ENCODE measurements at places on chromosomes 7 and 10.

- no peak for DNase-seq
Observed at GRCh38 chr10:22341190-22341925, 3.9 kb upstream of the SPAG6 start.

- no peak for DNase-seq
Observed at GRCh38 chr7:41630741-41631140, 72.1 kb downstream of the INHBA start.

GRCh38 chr7:37234928-37235327, 213.7 kb downstream of the ELMO1 start:
- DNase-seq = peak; percentile 32

- DNase-seq = no peak
Observed at GRCh38 chr10:104601166-104601565, 39.9 kb upstream of the SORCS3 start.

DNA sequence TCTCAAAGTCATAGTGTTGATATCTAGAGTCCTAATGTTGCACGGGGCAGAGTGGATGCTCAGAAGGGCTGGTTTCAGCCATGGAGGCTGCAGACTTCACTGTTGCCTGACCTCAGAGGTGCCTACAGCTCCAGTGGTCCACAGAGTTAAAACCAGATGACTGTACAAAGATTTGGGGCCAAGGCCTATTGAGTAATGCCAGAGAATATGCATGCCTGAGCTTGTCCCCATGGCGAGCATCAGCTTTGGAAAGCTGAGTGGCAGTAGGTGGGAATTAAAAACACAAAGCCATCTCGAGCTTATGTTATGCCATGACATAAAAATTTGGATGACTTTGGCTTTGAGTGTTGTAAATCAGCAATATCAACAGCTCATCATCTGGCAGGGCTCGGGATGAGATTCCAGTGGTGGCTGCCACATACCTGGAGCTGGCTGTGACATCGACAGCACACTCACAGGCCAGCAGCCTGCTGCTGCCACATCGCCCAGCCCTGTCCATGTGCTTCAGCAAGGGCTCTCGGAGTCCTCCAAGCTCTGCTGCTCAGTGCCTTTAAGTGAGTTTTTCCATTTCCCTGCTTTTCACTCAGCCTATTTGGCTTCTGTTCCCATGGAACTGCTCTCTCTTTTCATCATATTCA, 379.6 kb downstream of the TNS3 start:
- no peak for DNase-seq

DNA sequence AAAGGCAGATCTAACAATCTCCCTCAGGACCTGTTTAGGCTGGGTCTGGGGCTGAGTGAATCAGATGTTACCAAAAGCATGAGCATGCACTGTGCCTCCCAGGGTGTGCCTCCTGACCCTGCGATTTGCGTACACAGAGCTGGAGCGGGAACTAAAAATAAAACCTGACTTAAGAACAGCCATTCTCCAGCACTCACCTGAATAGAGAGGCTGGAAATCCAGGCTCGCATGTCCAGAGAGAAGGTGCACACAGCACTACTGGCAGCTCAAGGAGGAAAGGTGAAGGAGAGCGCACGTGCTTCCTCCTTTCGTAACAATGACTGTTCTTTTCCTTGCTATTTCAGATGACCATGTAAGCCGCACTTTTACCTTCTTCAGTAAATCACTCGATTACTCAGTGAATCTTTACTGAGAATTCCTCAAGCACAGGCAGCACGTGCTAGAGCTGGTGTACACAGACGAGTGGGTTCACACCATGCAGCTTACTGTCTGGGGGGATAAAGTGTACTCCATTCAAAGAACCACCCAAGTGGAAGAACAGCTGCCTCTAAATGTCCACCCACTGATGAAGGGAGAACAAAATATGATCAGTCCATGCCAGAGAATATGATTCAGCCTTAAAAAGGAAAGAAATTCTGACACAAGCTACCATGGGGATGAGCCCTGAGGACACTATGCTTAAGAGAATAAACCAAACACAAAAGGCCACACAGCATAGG, 45.6 kb downstream of the SFMBT2 start:
- no peak for DNase-seq

DNA sequence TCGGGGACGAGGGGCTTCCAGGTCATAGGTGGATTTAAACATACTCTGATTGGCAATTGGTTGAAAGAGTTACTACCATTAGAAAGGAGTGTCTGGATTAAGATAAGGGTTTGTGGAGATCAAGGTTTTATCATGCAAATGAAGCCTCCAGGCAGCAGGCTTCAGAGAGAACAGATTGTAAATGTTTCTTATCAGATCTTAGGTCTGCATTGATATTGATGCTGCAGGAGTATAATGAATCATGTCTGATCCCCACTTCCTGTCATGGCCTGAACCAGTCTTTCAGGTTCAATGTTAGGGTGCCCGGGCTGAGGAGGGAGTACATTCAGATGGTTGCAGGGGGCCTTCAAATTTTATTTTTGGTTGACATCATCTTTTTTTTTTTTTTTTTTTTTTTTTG, 51.4 kb downstream of the SH3PXD2A start:
- DNase-seq = peak; percentile 22

GRCh38 chr7:68216051-68216450, 1219.4 kb downstream of the TYW1 start:
- no peak for DNase-seq

DNA sequence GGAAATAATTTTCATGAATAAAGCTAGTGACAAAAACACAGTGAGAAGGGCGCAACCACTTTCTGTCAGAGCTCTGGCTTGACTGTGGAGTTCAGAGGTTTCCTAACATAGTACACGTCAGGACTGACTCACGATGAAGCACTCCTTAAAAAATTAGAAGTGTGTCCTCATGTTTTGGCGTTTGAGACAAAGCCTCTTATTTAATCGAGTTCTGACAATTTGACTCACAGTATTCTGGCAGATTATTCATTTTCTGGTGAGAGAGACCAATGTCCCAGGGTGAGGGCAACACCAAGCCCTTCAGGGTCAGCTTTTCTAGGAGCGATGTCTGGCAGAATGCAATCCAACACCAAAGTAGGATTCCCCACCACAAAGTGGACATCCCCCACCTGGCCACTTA, 108.7 kb downstream of the DIP2C start:
- no peak for DNase-seq

- DNase-seq = no peak
Observed at GRCh38 chr10:130866857-130867256, 444.7 kb downstream of the TCERG1L start.

DNA sequence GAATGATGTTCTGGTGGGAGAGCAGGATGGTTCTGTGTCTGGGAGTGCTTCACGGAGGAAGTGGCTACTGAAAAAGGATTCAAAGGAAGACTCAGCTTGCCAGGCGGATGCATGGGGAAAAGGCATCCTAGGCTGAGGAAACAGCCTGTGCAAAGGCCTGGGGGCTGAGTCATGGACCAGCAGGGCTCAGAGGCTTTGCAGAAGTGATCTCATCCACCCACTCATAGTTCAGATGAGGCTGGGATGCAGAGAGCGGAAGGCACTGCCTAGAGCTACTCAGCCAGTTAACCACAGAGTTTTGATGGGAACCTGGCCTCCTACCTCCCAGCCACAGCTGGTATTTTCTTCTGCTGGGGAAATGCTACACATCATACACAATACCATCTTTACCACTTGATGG, 15.8 kb upstream of the ADAMTS14 start:
- no peak for DNase-seq

GRCh38 chr7:116356979-116357378, 142.6 kb upstream of the CAV2 start:
- no peak for DNase-seq

GRCh38 chr7:155979566-155979965, 167.3 kb upstream of the SHH start:
- DNase-seq = no peak

DNA sequence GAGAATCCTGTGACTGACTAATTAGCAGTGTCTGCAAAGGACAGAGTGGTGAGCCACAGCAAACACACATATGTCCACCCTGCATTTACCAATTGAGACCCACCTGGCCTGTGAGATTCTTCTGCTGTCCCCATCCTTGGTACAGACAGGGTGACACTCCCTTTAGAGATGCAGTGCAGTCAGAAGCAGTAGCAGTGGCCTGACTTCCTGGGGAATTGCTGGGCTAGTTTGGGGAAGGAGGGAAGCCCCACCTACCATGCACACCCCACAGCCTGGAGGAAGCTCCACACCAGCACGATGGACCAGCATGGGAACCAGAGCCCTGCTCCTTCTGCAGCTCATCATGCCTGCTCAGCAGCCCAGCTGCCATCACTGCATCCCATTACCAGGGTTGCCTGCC, 924.9 kb upstream of the ZNF722 start:
- DNase-seq = no peak

DNA sequence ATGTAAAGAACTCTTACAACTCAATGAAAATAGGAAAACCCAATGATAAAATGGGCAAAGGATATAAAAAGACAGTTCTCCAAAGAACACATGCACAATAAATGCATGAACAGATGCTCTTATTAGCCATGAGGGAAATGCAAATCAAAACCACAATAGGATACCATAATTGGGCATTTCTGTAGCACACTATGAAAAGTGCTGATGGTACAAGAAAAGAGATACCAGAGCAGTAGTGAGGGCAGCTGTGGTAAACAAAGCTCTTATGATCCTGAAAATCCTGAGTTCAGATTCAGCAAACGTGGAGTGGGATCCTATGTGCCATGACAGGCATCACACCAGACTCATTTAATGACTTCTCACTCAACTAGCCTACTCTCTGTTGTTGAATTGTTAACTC, 96.7 kb upstream of the SLC25A13 start:
- no peak for DNase-seq

DNA sequence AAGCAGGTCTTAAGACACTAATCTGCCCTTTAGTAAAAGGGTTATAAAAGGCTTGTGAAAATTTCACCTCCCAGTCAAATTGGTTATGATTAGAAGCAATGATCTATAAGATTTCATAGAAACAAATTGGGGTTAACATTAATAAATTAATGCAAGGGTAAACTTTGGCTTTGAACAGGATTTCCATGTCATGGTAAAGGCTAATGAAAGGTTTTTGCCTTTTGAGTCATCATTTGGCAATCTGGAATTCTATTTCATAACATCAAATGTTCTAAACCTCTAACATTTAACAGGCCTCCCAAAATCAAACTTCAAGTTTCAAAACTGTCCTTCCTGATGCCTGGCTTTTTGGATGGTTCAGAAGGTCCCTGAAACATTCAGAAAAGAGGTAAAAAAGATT, 62.4 kb downstream of the COA1 start:
- DNase-seq = no peak

- no peak for DNase-seq
Observed at GRCh38 chr10:131844529-131845084, 56.2 kb upstream of the PPP2R2D start.

- DNase-seq = no peak
Observed at GRCh38 chr7:18845700-18846099, 271.7 kb downstream of the TWIST1 start.

DNA sequence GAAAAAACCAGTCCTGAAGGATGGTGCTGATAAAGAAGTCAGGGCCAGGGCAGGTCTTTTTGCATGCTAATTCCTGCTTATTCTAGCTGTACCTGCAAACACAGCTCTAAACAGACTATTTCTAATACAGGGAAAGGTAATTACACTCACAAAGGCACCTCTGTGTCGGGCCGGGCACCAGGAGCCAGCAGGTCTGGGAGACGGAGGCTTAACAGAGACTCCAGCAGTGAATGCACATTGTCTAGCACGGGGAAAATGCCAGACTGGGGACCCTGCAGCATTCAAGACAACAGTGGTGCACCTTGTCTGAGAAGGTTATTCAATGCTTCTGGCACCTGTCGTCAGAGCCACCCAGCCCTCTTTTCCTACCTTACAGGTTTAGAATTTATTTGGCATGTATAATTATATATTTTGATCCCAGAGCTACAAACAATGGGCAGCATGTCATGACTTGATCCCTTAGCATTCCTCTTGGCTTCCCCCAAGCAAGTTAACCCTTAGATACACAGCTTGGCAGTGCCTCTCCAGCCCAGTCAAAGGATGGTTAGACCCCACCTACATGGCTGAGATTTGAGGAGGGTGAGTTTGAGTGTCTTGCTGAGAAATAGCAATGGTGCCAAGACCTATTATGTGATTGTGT, 185.2 kb downstream of the SLC25A13 start:
- no peak for DNase-seq

DNA sequence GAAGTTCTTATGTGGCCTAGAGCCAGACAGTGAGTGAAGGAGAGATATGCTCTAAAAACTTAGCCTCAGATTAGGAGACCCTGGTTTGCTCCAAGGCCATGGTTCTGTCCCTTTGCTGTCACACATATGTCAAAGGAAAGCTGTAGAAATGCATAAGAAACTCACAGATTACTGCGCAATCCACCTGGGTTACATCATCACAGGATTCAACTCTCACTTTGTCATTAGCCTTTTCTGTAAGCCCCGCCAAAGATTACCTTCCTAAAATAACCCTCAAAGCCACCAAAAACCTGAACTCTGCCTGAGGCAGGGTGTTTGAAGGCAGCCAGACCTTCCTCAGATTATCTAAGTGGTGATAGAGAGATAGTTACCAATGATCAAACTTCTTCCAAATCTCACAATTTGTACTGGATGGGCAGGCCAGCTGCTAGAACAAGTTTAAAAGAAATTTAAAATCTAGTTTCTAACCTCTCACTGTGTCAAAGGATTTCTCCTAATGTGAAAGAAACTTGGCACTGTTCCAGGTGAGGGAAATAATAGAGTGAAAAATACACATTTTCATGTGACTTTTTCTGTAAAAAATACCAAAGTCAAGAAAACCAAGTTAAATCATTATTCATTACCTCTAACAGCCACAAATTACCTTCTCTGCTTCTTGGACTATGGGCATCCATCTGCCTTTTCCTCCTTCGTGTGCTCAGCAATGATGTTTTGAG, 567.2 kb downstream of the SUGCT start:
- no peak for DNase-seq

- DNase-seq = no peak
Observed at GRCh38 chr7:75925717-75926435, 10.9 kb downstream of the POR start.

GRCh38 chr10:122021379-122021778, 32.4 kb downstream of the TACC2 start:
- DNase-seq = no peak

DNA sequence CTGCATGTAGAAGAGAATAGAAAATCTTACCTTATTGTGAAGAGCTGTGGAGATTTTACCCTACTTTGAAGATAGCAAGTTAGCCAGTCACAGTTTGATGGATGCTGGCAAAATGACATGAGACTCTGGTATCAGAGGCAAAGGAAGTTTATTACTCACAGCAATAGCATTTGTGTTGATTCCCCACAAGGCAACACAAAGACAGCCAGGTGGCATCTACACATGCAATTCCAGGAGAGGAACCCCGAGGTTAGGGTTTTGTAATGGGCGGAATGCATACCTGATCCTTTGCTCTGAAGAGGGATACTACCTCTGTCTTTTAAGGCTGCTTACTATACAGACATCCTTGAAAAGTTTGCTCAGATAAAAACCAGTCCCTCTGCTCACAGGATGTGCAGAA, 59.5 kb downstream of the AHR start:
- DNase-seq = no peak
